ENCODE measurements at places on chromosomes 7 and 10.

DNA sequence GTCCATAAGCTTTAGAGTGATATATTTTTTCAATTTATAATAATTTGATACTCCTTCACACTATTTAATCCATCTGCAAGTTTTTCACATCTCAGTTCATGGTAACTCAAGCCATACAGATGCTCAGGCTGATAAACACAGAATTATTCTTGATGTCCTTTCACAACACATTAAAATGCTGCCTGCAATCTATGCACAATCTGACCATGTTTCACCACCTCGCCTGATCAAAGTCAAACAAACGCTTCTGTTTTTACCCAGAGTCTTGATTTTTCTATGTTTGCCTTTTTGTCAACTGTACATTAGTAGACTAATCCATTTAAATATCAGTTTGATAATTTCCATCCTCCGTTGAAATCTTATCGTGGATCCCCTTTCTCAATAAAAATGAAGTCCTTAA is 833.8 kb upstream of the KCND2 start:
- DNase-seq = no peak

DNA sequence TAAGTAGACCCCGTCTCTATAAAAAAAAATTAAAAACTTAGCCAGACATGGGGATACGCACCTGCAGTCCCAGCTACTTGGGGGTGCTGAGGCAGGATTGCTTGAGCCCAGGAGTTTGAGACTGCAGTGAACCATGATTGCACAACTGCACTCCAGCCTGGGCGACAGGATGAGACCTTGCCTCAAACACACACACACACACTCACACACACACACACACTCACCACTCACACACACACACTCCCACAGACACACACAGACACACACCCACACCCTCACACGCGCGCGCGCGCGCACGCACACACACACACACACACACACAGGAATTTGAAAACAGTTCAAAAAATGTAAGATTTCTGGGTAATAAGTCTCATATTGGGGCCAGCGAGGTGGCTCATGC is 8.7 kb upstream of the GRIFIN start:
- DNase-seq = no peak

DNA sequence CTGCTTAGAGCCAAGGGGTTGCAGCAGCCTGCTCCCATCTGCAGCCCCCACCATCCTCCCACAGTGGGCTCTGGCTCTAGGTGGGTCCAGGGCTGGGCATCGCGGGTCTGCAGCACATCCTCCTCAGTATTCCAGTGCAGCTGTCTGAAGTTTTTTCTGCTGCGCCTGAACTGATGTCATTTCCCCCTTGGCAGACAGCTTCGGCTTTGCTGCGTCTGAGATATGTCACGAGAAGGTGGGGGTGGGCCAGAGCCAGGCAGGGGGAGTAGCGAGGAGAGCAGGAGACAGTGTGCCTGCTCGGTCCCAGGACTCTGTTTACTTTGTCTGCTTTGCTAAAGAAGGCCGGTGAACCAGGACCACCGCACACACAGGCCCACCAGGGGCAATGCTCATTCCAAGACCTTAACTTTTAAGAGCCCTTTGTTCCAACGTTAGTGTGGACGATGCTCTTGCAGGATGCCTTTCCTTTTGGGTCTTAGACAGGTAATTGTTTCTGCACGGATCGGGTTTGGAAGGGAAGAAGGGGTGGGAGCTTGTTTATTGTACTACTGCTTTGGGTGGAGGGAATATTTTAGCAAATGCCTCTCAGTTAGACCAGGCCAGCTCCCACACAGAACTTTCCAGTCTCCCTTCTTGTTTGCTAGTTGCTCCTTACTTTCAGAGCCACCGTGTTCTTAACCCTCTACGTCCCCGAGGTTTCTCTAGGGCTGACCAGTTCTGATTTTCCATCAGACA is 32.4 kb downstream of the WBP1L start:
- DNase-seq = no peak

DNA sequence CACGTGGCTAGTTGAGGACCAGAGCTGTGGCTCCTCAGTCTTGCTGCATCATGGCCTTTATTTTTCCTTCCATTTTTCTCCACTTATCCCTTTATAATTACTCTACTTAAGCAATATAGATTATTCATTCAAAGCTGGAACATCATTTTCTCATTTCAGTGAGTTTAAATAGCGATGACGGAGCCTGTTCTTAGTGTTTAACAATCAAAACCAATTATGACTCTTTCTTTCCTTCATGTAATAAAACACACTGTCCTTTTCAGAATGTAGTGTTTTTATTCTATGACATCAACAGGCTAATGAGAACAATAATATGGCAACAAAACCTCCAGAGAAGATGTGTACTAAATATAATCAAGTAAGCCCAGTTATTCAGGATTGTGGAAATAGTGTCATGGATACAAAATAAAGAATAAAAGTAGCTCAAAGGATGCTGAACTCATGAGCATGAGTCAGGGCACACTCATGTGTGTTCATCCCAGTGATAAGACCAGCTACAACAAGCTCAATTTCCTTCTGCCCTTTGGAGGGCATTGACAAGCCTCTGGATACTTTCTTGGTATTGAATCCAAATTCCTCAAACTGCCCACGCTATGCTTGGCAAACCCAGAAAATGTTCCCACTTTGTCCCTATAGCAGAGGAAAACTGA is 188.4 kb downstream of the CYP26A1 start:
- no peak for DNase-seq

DNA sequence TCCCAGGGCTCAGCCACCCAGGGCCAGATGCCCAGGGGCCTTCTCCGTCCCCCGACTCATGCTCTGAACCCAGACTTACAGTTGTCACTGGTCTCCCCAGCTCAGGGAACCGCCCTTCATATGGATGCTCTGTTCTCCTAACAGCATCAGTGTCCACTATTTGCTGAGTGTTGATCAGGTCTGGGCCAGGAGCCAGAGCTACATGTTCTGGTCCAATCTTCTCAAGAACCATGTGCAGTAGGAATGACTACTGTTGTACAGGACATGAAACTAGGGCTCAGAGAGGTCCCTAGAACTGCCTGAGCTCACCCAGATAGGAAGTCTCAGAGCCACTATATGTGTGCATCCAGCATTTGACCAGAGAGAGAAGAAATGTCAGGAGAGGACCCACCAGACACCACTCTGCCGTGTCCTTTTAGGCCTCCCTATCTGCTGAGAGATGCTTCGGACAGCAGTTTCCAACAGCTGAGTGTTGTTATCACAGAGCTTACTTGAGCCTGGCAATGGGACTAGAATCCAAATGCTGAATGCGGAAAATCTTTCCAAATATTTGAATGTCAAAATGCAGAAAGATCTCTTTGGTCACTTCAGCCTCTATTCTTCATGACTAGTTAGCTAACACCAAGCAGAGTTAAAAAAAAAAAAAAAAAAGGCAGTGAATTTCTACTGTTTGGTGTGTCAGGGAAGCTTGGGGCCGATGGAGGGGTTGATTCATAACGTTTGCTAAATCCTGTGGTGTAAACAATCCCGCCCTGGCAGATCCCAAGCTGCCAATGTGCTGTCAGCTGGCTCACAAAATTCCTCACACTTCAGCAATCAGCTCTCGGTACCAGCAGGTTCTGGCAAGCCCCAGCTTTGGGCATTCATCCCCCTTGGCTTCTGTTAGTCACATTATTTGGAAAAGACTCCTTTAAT is 246.1 kb downstream of the TNS3 start:
- no peak for DNase-seq

DNA sequence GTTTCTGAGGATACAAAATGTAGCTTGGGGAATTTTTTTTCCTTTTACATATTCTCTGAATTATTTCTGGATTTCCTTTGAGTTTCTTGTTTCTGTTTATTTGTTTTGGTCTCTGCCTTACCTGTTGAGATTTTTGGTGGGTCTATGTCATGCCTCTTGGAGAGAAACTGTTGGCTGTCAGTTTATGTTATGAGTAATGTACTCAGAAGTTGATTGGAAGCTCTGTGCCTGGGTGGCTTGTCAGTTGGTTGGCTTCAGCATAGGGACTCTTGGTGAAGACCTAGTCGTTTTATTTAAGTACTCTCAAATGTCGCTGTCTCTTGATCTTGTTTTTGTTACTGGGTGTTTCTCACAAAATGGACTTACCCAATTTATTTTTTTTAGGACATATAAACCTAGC is 132.4 kb downstream of the CDK14 start:
- DNase-seq = no peak

DNA sequence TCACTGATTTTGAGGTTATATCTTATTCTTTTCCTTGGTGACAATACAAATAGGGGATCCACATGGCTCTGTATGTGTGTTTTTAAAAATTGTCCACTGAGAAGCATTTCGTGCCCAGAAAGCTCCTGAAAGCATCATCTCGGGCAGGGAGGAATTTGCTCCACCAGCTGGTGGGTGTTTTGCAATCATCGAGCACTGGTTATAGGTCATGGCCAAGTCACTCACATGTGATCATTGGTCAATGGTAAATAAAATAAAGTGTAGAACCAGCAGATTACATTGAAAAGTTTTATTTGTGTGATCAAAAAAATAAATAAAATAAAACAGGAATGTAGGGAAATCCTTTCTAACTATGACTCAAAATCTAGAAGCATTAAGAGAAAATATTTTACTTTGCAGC is 23.0 kb upstream of the SNX13 start:
- DNase-seq = no peak

GRCh38 chr7:135789431-135789830 is 40.8 kb upstream of the FAM180A start:
- no peak for DNase-seq

GRCh38 chr10:11605807-11606408 is 5.5 kb downstream of the USP6NL start:
- no peak for DNase-seq

- DNase-seq = no peak
Observed at GRCh38 chr7:68868978-68869377, 729.3 kb upstream of the AUTS2 start.

DNA sequence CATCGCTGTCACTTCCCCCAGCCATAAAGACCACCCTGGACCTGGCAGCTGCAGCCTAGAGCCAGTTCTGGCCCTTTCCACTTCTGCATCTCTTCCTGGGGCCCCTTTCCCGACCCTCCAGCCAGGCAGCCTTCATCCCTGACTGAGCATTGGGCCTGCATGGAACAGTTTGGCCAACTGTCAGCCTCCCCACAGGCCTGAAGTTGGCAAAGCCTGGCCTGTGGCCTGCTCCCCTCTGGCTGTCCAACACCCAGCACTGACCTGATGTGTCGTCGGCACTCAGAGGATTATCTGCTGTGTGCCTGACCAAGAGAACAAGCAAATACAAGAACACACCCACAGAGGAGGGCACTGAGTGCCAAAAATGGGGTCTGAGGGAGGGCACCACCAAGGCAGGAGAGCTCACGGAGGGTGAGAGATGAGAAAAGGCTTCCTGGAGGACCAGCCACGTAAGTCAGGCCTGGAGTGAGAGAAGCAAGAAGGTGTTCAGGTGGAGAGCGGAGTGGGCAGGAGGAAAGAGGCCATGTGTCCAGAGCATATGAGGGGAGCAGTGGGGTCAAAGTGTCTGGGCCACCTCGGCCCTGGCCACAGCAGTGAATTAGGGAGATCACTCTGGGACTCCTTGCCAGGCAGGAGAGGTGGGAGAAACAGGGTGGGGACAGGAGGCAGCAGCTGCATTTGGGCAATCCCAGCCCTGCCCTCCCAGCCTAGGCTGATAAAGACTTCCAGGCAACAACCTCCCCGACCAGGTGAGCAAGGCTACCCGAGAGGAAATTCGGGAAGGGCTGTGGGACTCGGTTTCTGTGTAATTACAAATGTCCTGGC is 4.5 kb downstream of the GPRIN2 start:
- no peak for DNase-seq

- DNase-seq = no peak
Observed at GRCh38 chr7:77413128-77413527, 3.0 kb downstream of the GSAP start.

- no peak for DNase-seq
Observed at GRCh38 chr10:110479710-110480109, 18.0 kb upstream of the DUSP5 start.

GRCh38 chr7:51219261-51219988 is 97.2 kb downstream of the COBL start:
- no peak for DNase-seq

DNA sequence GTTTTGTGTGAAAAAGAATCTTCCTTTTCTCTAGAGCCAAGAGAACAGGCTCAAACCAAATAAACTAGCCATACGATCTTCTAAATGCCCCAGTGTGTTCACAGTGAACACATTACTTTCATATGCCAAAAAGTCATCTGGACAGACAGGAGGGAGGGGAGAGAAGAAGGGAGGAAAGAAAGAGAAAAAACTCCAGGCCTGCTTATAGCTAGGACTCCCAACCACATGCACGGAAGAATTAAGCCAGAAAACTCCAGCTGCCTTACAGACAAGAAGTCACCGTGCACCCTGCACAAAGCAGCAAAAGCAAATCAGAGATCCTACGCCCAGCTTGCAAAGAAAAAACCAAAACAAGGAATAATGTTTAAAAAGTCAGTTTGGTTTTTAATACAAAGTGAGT is 34.3 kb downstream of the SNX8 start:
- DNase-seq = no peak

DNA sequence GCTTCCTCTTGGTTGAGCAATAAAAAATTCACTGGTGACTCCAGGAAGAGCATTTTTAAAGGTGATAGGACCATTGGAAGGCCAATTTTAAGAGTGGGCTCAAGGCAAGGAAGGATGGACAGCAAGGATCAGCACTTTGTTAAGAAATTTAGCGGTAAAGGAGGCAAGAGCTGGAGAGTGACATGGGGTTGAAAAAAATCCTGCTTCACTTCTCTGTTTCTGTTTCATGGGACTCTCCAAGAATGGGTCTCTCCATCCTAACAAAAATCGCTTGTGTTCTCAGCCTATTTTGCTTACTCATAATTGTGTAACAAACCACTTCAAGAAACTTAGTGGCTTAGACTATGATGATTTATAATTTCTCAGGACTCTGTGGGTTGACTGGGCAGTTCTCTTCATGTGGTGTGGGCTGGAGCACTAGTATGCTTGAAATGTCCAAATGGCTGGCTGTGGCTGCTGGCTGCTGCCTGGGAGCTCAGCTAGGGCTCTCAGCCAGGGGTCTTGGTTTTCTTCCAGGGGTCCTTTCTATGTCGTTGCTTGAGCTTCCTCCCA is 59.8 kb upstream of the ZNRF2 start:
- no peak for DNase-seq

- DNase-seq = no peak
Observed at GRCh38 chr10:665579-666091, 23.8 kb downstream of the DIP2C start.

DNA sequence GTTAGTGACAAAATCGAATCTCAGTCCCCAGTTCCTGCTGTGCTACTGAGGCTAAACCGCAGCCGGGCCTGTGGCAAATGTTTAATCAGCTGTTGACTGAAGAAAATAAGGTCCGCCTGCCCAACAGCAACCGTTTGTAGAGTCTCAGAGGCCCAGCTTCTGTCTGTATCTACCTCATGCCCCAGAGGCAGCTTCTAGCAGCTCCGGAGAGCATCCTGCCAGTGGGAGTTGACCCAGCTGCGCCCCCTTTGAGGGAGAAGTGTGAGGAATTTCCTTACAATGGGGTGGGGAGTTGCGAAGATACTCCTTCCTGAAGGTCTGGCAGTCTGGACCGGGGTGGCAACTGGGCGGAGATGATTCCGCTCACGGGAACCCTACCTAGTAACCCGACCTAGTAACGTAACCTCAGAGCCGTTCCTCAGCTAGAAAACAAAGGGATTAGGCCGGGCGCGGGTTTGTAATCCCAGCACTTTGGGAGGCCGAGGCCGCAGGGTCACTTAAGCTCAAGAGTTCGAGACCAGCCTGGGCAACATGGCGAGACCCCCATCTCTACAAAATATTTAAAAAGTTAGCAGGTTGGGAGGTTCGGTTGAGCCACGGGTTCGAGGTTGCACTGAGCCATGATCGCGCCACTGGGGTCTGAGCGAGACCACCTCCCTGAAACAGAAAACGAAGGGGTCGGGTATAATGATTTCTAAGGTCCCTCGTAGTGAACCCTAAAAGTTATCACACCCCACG is 846 bp upstream of the ZNF775 start:
- DNase-seq = no peak

GRCh38 chr7:111886233-111886632 is 320.0 kb downstream of the DOCK4 start:
- no peak for DNase-seq

All from stimulated activated CD8-positive, alpha-beta memory T cell treated with anti-CD3 and anti-CD28 coated beads, Interleukin-7, amount 100 ng/mL, for 4 hours (primary cell).